ENCODE measurements at places on chromosomes 3 and 15.

GRCh38 chr3:164419220-164419619 is 659.1 kb downstream of the SI start:
- DNase-seq = no peak

GRCh38 chr3:129289201-129289921 is 10.7 kb downstream of the HMCES start:
- DNase-seq = no peak

DNA sequence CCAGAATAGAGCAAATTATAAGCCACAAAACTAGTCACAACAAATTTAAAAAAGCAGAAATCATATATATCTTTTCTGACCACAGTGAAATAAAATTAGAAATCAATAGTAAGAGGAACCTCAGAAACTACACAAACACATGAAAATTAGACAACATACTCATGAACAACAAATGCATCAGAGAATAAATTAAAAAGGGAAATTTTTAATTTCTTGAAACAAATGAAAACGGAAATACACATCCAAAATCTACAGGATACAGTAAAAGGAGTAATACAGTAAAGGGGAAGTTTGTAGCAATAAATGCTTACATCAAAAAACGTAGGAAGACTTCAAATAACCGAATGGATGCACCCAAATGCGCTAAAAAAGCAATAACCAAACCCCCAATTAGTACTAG is 19.2 kb downstream of the NME9 start:
- DNase-seq = no peak

DNA sequence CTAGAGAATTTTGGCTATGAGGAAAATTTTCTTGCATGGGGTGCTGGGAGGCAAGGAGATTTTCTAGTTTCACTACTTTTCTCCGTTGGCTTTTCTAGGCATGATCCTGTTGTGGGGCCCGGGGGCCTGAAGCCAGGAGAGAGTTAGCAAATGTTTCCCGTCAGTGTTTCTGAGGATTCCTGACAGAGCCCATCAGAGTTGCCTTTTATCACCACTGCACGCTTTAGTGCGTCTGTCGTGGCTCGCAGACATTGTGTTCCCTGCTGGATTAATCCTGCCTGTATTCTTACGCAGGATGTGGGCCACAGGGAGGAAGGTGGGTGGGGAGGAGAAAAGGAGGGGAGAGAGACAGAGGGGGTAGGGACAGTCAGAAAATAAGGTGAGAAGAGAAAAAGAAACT is 18.1 kb upstream of the BOC start:
- no peak for DNase-seq

DNA sequence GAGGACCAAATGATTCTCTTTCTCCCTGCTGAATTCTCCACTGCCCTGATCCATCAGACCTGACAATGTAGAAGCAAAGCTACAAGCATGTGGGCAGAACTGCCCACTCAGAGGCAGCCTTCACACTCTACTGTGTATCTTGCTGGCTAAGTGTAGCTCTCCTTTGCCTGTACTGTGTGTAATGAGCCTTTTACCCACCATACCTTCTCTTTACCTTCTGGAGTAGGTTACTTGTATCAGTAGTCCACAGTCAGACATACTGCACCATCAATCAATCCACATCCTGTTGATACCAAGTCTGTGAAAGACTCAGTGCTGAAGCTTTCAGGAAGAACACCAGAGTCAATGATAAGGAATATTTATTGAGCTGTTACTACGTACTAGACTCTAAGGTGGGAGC is 440.7 kb upstream of the ARHGEF26 start:
- no peak for DNase-seq

GRCh38 chr3:57132674-57133073 is 32.5 kb downstream of the IL17RD start:
- no peak for DNase-seq

DNA sequence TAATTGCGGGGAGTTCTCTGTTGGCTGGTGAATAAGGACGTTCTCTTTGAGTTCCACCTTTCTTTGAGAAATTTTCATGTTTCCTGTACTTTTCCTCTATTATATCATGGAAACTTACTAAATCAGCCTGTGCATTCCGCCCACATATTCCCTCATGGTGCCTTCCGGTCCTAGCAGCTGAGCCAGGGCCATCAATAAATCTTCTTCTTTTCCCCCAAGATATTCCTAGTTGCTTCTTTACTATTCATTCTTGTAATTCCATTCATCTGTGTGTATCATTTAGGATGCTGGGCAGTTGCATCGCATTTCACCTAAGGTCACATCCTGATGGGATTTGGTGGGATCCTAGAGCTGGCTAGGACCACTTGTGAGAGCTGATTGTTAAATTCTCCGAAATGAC is 139.2 kb downstream of the RBMS3 start:
- DNase-seq = no peak

DNA sequence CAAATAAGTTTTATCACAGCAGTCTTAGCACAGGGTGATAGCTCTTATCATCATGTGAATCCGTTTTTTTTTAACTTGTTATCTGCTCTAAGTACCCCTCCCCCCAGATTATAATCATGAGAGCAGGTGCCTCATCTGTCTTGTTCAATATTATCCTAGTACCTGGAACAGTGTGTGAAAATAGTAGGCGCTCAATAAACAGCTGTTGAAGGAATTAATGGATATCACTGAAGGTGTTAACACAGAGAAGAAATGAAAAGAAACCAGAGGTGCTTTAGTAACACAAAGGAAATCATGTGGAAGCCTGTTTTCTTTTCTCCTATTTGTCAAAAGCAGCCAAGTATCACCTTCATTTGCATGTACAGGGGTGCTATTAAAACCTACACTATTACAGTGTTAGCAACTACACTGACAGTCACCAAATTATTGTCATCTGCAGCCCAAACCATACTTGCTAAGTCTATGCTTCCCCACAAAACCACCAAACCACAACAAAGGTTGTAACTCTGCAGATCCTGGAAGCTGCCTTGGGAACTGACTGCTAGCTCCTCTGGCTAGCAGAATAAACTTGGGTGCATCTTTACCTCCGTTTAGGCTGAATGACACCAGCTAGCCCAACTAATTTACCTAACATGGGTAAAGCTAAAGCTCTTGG is 2.9 kb downstream of the XPC start:
- no peak for DNase-seq

GRCh38 chr3:49020330-49021212 is 1.4 kb upstream of the NDUFAF3 start:
- no peak for DNase-seq

- no peak for DNase-seq
These were observed 8.6 kb downstream of the TM6SF1 start for GRCh38 chr15:83115831-83116565.

DNA sequence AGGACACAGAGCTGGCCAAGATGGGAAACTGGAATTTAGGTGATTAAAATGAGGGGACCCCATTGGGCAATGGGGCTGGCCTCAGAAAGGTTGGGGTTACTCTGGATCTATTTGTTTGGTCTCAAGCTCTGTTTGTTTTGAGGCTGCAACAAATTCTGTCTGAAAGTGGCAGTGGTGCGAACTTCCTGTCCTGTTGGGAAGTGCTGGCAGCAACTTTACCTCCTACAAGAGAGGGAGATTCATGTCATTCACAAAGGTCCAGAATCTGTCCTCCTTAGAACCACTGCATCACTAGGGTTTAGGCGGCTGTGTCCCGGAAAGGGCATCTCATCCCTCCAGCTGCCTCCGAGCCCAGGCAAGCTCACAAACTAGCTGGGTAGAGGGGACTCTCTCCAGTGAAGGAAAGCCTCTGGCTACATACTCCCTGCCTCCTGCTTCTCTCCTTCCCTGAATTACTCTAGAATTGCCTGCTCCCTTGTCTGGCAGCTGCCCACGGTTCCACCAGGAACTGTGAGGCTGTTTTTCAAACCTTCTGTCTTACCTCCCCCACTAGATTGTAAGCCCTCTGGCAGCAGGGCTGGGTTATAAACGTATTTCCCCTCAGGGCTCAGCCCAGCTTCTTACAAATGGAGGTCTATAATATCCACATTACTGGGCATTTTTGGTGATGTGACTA is 23.6 kb downstream of the MEGF11 start:
- no peak for DNase-seq

- peak; percentile 40 for DNase-seq
These were observed 177.5 kb downstream of the RORA start for GRCh38 chr15:61051569-61052031.

- no peak for DNase-seq
These were observed 85.3 kb upstream of the TNFAIP8L3 start for GRCh38 chr15:51180011-51180410.

DNA sequence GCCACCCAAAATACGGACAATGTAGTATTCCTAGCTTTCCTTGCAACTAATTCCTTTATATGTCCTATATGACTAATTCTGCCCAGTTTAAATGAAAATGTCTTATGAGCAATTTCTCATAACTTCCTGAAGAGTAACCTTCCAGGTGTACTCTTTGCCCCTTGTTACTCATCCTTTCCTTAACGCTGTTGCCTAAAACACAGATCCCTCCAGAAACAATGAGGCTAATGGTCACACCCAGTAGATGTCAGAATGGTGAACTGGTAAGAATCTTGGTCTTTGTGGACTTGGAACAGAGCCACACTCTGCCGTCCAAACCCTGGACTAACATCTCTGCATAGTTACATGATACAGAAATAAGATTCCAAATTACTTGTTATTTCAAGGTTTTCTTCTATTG is 497.9 kb downstream of the IGSF11 start:
- DNase-seq = peak; percentile 81

DNA sequence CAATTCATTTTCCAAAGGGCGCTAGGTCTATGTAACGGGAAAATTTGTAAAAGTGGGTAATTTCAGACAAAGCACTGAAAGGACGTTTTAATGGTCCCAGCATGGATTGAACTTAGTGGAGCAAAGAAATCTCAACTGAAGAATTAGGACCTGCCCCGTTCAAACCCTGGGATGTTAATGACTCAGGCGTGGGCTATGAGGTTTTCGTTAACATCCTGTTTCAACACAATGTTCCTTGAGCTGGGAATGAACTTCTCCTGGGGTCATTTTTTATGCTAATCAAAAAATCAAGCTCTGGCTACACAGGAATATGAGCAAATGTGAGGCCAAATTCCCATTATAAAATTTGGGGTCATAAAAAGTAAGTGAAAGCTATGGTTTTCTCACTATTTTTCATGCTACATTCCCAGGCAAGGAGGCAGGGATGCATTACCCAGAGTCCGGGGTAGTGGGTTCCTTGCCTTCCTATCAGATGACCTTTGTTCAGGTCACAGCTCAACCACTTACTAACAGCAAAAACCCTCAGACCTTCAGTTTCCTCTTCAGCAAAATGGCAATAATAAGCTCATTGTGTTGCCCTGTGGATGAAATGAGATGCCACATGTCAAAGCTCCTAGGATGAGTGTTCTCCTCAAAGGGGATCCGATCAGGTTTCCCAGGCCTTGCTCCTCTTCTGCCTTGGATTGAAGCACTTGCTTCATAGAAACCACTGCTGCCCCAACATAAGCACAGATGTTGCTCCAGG is 271.4 kb downstream of the ARRDC4 start:
- DNase-seq = peak; percentile 91

DNA sequence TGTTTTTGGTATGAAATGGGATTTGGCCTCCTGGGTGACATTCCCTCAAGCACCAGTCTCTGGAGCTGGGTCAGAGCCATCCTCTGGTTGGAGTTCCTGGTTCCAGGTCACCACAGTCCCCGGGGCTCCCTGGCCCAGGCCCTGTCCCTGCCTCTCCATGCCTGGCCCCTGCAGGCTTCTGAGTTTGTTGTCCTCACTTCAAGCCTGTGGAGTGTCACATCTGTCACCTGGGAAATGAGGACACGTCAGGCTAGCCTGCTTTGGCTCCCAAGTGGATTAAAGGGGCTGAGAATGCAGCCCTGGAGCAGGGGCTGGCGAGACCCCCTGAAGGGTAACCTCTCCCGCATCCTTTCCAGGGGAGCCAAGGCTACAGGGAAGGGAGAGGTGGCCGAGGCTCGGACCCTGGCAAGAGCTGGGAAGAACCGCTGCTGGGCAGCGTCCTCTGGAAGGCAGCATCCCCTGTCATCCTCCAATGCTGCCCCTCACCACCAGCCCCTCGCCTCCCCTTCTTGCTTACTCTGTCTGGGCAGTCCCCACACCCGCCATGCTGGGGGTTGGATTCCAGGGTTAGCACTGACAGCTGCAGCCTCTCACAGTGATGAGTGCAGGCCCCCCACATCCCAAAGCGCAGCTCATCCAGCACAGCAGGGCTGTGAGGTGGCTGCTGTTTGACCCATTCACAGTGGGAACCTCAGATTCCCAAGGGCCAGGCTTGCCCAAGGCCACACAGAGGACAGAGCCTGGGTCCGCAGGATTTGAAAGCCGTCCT is 75.5 kb upstream of the IQSEC1 start:
- DNase-seq = no peak

- DNase-seq = no peak
These were observed 86.3 kb downstream of the GMPS start for GRCh38 chr3:155956508-155957411.

- no peak for DNase-seq
These were observed 9.3 kb upstream of the RBP1 start for GRCh38 chr3:139548801-139549200.

DNA sequence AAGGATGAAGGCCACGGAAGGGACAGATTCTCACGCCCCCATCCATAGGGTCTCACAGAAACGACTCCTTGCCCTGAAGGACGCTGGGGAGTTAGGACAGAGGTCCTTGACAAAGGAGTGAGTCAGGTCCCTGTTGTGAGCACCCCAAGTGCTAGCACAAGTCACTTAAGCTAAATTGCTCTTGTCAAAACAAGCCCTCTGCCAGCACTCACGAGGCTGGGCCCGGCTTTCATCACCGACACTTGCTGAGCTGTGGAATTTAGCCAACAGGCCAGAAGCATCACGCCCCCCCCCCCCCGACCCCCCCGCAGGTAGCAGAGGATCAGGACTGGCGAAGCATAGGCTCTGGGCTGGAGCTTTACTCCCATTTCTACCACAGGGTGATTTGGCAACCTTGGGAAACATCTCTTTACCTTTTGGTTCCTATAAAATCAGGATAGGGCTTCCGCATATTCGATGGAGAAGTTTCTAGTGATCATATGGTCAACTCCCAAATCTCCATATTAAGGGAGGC is 75.4 kb downstream of the ADCY5 start:
- DNase-seq = no peak

- no peak for DNase-seq
These were observed 60.3 kb upstream of the CFAP161 start for GRCh38 chr15:81073801-81074200.

DNA sequence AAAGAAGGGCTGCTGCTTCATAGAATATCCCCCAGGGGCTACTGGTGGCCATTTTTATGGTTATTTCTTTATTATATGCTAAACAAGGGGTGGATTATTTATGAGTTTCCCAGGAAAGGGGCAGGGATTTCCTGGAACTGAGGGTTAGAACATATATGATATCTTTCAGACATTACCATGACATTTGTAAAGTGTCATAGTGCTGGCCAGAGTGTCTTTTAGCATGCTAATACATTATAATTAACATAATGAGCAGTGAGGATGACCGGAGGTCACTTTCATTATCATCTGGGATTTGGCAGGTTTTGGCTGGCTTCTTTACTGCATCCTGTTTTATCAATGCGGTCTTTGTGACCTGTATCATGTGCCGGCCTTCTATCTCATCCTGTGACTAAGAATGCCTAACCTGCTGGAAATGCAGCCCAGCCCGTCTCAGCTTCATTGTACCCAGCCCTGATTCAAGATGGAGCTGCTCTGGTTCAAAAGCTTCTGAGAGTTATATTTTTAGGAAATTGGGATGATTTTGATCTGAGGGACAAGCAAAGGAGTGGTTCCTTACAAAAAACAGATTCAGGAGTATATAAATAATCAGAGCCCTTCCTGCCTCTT is 9.1 kb upstream of the ZBTB20 start:
- DNase-seq = no peak

- no peak for DNase-seq
These were observed 29.4 kb downstream of the ZNF589 start for GRCh38 chr3:48270306-48270705.

All from RWPE1 (cell line).